ENCODE measurements at places on chromosomes 1 and 21. TPM values are rescaled to one million over a fixed set of nuclear protein-coding genes. Genes with fewer than 3 reads are reported as not detected.

ETV3L gene
- not detected for total RNA-seq

ARHGAP30 gene
- total RNA-seq: not detected

CALML6 gene
- total RNA-seq: not detected

S1PR1 gene
- 12.5 TPM for total RNA-seq

CYP4Z1 gene
- total RNA-seq: not detected

PAFAH2 gene
- 11.9 TPM for total RNA-seq

PADI3 gene
- not detected for total RNA-seq

DNA sequence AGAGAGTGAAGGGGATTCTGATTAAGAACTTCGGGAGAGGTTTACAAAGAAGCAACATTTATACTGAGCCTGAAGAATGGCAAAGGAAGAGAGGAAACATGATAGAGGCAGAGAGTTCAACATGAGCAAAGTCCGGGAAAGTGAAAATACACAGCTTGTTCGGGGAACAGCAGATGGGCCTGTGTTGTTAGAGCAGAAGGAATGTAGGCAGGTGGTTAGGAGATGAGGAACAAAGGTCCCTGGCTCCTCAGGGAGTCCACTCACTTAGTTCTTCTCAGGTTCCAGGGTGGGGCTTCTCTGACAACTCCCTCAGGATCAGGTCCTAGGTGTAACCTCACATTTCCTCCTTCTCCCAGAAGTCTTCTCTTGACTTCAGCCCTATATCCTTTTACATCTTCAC lies 5.1 kb upstream of the ZNF326 start:
- no peaks in the 10 kb centered on the region for H3K27me3 ChIP-seq
- no peaks in the 10 kb centered on the region for H3K4me1 ChIP-seq
- H3K36me3 ChIP-seq: no peaks in the 10 kb centered on the region
- no peak overlapping the region for H3K27ac ChIP-seq

DNA sequence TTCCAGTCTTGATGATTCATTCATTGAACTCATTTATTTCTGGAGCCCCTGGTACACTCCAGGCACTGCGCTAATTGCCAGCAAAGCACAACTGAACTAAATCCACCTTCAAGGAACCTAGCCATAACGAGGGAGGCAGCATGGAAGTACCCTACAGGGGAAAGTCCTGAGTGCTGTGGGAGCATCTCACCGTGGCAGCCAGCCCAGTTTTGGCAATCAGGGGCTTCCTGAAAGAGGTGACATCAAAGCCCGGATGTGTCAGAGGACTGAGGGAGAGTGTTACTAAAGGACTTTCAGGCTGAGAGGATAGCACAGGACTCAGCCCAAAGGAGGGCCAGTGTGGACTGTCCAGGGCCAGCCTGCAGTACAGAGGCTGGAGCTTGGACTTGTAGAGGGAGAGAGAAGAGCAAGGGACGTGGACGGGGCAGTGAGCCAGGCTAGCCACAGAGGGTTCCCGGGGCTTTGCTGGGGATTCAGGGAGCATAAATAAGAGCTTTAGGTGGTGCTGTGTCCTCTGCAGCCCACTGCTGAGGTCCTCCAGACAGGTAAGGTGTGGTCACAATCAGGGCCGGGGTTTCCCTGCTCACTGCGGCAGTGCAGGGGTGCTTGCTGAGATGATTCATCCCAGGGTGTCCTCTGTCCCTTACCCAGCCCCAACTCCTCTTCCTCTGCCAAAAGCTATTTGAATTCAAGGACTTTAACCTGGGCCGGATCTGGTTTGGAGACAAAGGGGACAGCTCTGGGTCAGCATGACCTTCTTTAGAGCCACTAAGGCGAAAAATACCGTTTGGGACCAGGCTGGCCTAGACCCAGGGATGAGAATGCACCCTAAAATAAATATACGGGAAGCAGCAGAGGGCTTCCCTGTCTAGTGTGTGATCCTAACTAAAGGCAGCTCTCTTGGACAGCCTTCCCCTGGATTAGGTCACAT lies 128.3 kb downstream of the EDEM3 start:
- H3K4me3 ChIP-seq: no peak overlapping the region
- no peak for DNase-seq
- H3K4me1 ChIP-seq: peaks cover 11% of the 10 kb centered on the region

GRCh38 chr1:192529811-192530210 lies 45.8 kb upstream of the RGS1 start:
- H3K4me3 ChIP-seq: no peak overlapping the region
- no peak overlapping the region for H3K27ac ChIP-seq
- H3K4me1 ChIP-seq: peaks cover 9% of the 10 kb centered on the region
- no peak for DNase-seq

DNA sequence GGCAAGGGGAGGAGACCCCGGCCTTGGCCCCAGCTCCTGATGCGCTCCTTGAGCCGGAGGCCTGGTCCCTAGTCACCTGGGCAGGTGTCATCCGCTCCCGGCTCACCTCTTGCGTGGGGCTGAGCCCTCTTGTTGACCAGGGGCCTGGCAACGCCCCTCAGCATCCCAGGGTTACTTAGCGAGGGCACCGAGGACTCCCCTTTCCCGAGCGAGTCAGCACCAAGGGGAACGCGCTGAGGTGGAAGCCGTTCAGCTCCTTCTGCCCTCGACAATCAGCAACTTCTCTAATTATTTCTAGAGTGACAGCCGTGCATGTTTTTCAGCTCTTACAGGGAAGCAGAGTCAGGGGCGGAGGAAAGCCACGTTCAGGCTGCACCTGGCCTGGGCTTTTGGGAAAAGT lies 522 bp downstream of the SLC45A1 start:
- H3K36me3 ChIP-seq: no peaks in the 10 kb centered on the region
- DNase-seq: no peak
- peaks cover 2% of the 10 kb centered on the region for H3K27me3 ChIP-seq
- H3K4me3 ChIP-seq: peak overlapping the region; percentile 86
- peak overlapping the region; percentile 20 for H3K27ac ChIP-seq

DNA sequence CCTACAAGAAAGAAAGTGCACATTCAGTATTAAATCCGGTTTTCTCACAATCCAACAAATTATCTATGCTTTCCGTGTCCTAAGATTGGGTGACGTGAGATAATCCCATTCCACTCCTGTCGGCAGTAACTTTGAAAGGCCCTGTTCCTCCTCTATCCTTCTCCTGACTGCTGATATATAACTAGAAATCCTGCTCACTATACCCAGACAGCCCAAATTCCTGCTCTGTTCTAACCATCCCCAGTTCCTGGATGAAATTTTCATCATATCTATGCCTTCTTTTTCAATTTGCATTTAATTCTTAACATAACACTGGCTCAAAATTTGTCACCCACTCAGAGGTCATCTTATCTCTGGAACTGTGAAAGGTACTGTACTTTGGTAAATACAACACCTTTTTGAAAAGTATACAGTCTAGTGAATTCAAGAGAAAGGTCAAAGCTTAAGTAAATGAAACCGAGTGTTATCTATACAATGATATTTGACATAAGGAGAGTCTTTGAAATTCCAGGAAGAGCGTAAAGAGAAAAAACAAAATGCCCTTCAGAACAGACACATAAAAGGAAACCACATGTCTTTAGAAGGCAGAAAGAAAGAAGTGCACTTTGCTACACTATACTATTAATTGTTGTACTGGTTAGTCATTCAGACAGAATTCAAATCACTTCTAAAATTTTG lies 200.5 kb upstream of the NEGR1 start:
- H3K36me3 ChIP-seq: no peaks in the 10 kb centered on the region
- no peak overlapping the region for H3K4me3 ChIP-seq
- H3K27ac ChIP-seq: no peak overlapping the region
- DNase-seq: no peak
- no peaks in the 10 kb centered on the region for H3K4me1 ChIP-seq

GRCh38 chr1:209866201-209866600 lies 38.4 kb downstream of the UTP25 start:
- no peak overlapping the region for H3K4me3 ChIP-seq
- DNase-seq: no peak
- H3K4me1 ChIP-seq: peaks cover 3% of the 10 kb centered on the region
- H3K27ac ChIP-seq: no peak overlapping the region

DNA sequence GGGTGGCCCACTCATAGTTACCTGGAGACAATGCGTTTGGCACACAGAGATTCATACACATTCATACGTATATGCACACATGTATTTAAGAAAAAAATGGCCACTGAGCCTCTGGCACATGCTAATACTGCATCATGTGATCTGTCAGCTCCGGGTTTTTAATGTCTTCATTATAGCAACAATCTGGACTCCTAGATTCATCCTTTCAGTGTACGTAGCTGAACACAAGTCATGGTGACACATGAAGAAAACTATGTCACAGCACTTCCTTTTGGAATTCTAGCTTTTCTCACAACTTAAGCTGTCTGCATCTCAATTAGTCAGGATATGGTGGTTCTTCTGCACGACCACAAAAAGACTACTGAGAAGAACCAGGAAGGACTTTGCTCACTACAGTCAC lies 24.7 kb downstream of the HSF2BP start:
- no peaks in the 10 kb centered on the region for H3K27me3 ChIP-seq
- peak; percentile 25 for DNase-seq
- H3K4me1 ChIP-seq: peaks cover 8% of the 10 kb centered on the region

Data from IMR-90 (cell line).